Naive thymus-derived CD8-positive, alpha-beta T cell (primary cell): ENCODE measurements at places on chromosomes 5 and 9.

- DNase-seq = no peak
Measured at GRCh38 chr9:98879963-98880310, 63.8 kb upstream of the COL15A1 start.

- no peak for DNase-seq
Measured at GRCh38 chr9:115923903-115924668, 229.5 kb upstream of the PAPPA start.

DNA sequence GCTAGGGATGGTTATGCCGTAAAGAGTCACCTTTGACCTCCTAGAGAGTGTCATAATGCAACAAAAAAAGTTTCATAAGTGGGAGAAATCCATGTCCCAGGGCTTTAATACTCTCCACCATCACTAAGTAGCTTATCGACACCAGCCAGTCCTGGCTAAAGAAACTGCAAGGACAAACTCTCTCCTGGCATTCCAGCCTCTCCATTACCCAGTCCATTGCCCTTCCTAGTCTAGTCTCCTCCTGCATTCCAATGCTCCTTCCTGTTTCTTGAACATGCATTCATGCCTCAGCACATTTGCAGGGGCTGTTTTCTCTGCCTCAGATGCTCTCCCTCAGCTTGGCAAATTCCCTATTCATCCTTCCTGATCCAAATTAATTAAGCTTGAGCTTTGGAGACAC, 364.1 kb downstream of the BRINP1 start:
- no peak for DNase-seq

- no peak for DNase-seq
Measured at GRCh38 chr5:142906863-142907671, 136.9 kb downstream of the ARHGAP26 start.

DNA sequence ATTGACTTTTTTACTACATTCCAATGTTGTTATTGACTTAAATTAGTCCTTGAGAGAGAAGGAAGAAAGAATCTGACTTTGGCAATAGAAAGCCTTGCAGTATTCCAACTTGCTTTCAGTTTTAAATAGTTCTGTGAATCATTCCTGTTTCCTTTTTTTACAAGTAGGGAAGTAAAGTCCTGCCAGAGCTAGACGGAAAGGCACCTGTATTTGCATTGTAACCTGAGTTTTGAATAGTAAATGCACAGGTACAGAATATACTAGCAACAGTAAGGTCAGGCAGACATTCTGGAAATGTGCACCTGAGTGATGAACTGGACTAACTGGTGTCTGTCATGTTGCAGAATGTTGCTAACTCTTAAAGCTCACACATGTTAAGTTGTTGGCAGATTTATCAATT, 100.9 kb downstream of the PRKACG start:
- DNase-seq = no peak

GRCh38 chr5:31692561-31693221, 53.8 kb downstream of the PDZD2 start:
- no peak for DNase-seq

DNA sequence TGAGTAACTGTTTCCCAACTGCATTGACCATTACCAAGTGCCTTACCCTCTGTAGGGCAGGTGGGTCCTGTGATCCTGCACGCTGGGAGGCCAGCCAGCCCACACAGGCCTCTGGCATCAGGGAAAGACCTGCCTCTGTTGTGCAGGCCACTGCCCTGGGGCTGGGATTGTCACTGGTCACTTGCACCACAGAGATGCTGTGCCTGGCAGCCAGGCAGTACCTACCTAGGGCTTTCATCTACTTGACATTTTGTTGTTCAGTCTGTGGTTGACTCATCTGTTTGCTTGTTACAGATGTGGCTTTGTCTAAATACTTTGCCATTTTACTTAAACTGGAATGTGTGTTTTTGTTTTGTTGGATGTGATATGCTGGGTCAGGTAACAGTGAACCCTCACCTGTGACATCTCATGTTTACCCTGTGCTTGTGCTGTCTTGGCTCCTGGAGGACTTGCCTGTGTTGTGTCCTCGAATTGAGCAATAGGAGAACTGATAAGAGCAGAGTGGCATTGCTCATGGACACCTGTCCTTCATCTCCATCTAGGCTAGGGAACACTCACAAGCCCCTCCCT, 32.8 kb downstream of the SECISBP2 start:
- no peak for DNase-seq

DNA sequence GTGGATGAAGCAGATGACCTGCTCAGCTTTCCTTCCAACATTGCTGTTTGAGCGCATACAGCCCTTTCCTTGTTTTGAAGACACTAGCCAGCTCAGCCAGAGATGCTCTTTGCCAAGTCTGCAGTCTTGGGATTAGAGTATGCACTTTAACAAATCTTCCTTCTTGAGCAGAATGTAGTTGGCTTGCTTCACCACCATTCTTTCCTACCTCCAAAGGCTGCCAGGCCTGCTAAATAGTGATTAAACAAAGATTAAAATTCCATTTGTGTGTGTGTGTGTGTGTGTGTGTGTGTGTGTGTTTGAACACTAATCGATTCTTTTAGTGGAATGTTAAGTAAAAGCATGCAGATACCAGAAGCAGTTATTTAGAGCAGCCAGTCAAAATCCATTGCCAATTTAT, 97.6 kb downstream of the GALNT10 start:
- DNase-seq = no peak

DNA sequence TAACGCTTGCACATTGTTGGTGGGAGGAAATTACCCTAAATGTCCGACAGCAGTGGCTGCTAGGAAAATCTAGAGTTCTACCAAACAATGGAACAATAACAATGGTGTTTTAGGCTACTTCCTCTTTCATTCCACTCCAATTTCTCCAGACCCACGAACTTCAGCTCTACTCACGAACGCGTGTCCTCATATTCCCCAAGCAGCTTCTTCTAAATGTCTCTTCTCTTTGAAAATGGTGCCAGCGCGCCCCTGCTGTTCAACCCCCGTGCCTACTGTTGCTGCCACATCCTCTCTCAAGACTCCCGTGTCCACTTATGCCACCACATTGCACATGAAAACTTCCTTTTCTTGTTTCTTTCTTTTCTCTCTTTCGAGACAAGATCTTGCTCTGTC, 25.6 kb downstream of the OR2V2 start:
- DNase-seq = no peak

DNA sequence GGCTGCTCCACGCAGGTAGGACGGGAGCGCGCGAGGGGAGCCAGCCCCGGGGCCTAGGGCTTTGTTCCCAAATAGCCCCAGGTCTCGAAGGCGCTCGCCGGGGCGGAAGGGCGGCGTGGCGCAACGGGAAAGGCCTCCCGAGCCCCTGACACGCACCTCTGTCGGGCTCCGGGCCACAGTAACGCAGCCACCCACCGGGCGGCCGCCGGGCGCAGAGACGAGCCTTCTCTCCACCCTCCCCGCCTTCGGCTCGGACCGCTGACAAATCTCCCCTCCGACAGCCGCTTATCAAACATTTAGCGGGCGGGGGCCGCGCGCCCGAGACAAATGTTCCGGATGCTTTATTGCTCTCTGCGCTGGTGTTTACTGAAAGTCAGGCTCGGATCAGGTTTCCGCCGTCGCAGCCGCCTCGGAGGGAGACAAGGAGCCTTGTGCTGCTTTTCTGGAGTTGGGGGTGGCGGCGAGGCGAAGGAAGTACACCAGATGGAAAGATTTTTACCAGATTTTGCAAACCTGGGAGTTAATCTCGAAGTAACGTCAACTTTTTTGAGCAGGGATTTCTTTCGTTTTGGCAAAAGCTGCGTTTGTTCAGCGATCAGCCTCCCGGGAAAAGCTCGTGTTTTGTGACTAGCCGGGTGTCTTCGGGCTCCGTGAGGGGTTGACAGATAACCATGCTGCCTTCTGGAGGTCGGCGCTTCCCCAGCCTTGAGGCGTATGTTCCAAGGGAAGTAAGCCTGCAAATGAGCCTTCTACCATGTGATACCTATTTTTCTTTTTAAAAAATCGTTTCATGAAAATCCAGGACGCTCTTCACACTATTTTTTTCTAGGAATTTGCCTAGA, 950 bp downstream of the RGMB start:
- peak; percentile 63 for DNase-seq

DNA sequence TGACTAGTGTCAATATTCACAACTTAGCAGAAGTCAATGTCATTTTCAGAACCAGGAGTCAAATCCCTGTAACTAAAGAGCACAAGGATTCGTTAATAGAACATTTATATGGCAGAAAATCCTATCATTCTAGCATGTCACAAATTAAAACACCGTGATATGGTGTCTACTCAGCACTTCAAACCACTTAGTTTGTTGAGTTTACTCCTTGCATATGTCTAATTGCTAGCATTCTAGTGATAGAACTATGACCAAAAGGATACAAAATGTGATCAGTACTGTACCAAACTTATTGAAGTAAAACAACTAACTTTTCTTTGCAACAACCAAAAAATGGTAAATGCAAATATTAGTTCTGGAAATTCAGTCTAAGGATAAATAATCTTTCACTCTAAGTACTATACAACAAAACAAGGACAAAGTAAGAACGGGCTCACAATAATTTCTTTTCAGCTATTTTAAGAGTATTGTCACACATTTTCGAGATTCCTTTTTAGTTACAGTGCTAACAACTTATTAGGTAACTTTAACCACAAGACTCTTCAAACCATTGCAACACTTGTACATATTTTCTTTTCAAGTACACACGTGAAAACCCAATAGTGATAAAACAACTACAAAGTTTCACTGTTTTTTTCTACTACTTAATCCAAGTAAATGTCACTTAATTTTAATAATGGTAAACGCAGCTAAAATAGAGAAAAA, 845.2 kb upstream of the CDH10 start:
- DNase-seq = no peak

DNA sequence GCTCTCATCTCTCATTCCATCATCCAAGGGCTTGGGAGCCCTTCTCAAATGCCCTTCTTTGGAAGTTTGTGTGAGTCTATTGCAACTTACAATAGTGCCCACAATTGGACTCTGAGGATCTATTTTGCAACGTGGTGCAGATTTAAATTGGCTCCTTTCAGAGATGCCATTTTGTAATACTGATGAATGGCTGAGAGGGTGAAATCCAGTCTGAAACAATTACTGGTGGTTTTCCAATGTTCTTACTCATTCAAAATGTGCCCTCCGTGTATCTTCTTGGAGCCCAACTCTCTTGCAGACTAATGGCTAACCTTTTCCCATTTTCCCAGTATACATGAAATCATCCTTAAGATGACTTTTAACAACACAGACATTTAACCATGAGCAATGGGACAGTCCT, 6.1 kb downstream of the ZNF462 start:
- no peak for DNase-seq

DNA sequence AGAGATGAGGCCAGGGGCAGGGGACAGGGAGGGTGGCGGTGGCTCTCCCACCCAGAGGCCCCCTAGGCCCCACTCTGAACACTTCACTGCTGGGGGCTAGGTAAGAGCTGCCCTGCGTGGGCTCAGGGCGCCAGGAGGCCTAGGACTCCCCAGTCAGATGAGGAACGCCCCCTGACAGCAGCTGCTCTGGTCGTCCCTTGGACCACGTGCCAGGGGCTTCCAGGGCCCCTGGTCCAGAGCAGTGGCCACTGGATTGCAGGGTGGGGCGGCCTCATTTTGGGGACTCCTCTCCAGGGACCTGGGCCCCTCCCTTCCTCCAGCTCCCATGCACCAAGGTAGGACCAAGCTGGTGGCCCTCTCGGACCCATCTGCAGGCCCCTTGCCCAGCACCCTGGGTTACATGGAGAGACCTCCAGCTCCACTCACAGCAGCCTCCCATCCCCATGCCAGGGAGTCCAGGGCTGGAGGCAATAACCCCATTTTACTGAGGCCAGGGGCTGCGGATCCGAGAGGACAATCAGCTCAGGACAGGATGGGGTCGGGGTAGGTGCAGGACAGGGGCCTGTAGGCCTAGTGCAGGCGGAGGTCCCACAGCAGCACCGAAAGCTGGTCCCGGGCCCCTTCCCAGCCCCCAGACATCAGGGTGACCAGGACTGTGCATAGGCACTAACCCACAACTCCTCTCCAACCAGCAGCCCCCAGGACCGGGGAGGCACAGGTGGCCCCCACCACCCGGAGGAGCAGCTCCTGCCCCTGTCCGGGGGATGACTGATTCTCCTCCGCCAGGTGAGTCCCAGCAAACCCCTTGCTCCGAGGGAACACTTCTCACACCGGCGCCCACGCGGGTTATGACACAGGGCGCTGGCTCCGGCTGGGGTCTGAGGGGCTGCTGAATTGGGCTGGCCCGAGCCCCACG, 1.5 kb downstream of the EGFL7 start:
- no peak for DNase-seq

- no peak for DNase-seq
Measured at GRCh38 chr5:36723912-36724311, 117.5 kb downstream of the SLC1A3 start.

GRCh38 chr5:27906481-27906880, 868.1 kb upstream of the CDH9 start:
- DNase-seq = no peak

- DNase-seq = no peak
Measured at GRCh38 chr9:4967523-4967922, 17.5 kb upstream of the JAK2 start.

DNA sequence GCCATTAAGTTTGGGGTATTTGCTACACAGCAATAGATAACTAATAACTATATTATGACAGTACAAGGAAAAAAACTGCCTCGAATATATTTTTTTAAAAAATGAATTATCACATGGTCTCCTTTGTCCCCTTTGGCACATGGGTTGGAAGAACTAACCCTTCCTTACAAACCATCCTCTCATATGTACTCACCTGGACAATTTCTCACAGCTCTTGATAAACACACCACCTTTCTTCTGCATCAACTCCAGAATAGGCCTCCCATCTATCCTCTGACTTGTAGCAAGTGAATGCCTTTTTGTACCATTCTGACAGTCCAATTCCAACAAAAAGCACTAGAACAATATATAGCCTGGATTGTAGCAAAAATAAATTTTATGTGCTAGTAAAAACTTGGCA, 78.7 kb upstream of the LARP1 start:
- no peak for DNase-seq

- DNase-seq = no peak
Measured at GRCh38 chr9:111036429-111036789, 1.9 kb downstream of the LPAR1 start.

DNA sequence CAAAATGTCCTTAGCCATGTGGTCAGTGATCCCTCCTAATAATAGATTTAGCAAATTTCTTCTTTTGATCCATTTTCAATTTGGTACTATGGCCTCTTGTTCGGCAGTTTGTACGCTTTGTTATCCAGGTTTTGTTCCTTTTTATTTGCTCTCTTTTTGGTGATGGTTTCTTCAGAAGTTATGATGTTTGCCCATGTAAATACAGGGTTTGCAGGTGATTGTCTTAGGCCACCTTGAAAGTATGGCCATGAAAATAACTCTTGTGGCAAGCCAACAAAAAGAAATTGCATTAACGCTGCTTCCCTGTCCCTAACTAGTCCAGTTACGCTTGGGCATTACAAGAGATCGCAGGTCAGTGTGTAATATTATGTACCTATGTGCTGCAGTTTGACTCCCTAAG, 8.6 kb downstream of the GPR151 start:
- DNase-seq = no peak

- DNase-seq = peak; percentile 66
Measured at GRCh38 chr5:52948418-52949076, 40.6 kb upstream of the ITGA2 start.

- no peak for DNase-seq
Measured at GRCh38 chr5:17169507-17169906, 47.9 kb upstream of the BASP1 start.

- no peak for DNase-seq
Measured at GRCh38 chr5:44887722-44888121, 79.0 kb downstream of the MRPS30 start.

- peak; percentile 8 for DNase-seq
Measured at GRCh38 chr9:129336601-129337331, 158.7 kb upstream of the IER5L start.
